Naive thymus-derived CD8-positive, alpha-beta T cell (primary cell): ENCODE measurements at places on chromosomes 3 and 15.

GRCh38 chr3:171436380-171436779, 23.8 kb downstream of the TNIK start:
- H3K4me1 ChIP-seq: peaks cover 64% of the 10 kb centered on the region
- no peak for DNase-seq
- peak overlapping the region; percentile 36 for H3K27ac ChIP-seq
- no peaks in the 10 kb centered on the region for H3K27me3 ChIP-seq

GRCh38 chr15:96053031-96053780, 277.3 kb upstream of the NR2F2 start:
- no peak for DNase-seq
- H3K4me1 ChIP-seq: peaks cover 10% of the 10 kb centered on the region
- H3K36me3 ChIP-seq: no peaks in the 10 kb centered on the region
- H3K4me3 ChIP-seq: peak overlapping the region; percentile 53
- H3K27me3 ChIP-seq: peaks cover 20% of the 10 kb centered on the region
- H3K27ac ChIP-seq: no peak overlapping the region

DNA sequence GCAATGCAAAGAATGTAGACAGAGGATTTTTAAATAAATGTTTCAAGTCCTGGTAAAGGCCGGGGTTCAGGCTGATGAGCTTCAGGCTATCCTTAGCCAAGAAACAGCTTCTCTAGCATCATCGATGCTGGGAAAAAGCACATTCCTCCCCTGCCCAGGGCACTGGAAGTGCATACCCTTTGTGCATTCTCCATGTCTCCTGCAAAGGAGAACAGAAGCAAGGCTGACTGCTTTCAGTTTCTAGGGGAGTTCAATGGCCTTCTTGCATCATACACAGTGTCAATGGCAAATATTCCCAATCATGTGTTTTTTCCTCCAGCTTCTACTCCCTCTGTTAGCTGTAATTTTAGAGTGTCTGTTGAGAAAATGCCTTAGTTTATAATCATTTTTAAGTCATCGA, 59.9 kb downstream of the GPR176 start:
- H3K4me1 ChIP-seq: no peaks in the 10 kb centered on the region
- no peak for DNase-seq
- peaks cover 3% of the 10 kb centered on the region for H3K36me3 ChIP-seq

- no peak overlapping the region for H3K4me3 ChIP-seq
- H3K4me1 ChIP-seq: peaks cover 2% of the 10 kb centered on the region
- H3K27ac ChIP-seq: no peak overlapping the region
- H3K27me3 ChIP-seq: no peaks in the 10 kb centered on the region
Measured at GRCh38 chr15:44775953-44776352, 39.6 kb downstream of the TRIM69 start.

- no peak for DNase-seq
- H3K4me3 ChIP-seq: no peak overlapping the region
Measured at GRCh38 chr15:33159726-33160453, 34.6 kb downstream of the FMN1 start.

- no peaks in the 10 kb centered on the region for H3K27me3 ChIP-seq
- no peak overlapping the region for H3K4me3 ChIP-seq
- no peak overlapping the region for H3K27ac ChIP-seq
- no peak for DNase-seq
Measured at GRCh38 chr3:146537603-146538002, 6.8 kb downstream of the PLSCR1 start.

DNA sequence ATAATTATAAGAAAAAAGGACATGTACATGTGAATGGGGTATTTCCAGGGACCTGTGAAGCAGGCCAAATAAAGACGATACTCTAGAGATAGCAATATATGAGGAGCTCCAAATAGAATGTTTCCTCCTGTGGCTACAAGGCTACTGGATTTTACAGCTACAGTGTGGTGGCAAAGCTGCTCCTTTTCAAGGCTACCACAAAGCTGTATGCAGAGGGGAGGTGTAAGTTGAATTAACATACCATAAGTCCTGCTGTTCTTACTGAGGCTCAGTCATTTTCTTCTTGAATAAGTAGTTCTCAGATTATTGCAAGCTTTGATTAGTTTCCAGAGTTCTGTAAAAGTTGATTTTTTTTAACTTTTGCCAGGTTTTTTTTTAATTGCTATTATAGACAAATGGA, 1184.6 kb upstream of the EPHA6 start:
- no peak overlapping the region for H3K27ac ChIP-seq
- no peaks in the 10 kb centered on the region for H3K36me3 ChIP-seq
- DNase-seq: no peak

DNA sequence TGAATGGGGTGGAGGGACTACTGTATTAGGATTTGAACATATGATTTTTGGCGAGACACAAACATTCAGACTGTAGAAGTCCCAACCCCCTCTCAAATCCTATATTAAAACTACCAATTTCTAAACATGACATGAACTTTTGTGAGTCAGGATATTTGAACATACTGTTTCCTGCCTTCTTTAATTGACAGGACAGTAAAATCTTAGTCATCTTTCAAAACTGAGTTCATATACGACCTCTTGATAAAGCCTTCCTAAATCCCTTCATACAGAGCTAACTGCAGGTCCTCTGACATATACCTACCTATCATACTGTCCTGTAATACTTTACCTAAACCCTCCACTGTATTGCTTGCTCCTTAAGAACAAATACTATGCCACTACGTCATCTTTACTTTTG, 23.5 kb downstream of the ALDH1A2 start:
- H3K27me3 ChIP-seq: peaks cover 32% of the 10 kb centered on the region
- no peak for DNase-seq
- no peak overlapping the region for H3K4me3 ChIP-seq
- no peaks in the 10 kb centered on the region for H3K36me3 ChIP-seq
- no peaks in the 10 kb centered on the region for H3K4me1 ChIP-seq

DNA sequence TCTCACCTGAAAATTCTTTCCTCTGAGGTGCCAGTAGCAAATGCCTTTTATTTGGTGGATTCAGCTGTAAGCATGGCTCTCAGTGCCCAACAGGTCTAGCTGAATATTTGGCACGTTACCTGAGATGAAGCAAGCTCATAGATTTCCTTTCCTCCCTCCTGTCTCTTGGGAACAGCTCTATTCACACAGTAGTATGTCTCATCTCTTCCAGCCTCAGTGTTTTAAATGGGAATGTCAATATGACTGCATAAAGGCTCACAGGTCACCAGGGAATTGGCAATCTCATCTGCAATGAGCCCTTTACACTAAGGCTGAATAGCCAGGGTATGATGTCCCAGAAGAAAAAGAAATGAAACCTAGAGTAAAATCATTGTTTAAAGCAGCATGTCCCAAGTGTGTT, 733.5 kb downstream of the NTRK3 start:
- DNase-seq: no peak
- no peaks in the 10 kb centered on the region for H3K4me1 ChIP-seq
- no peak overlapping the region for H3K4me3 ChIP-seq
- no peaks in the 10 kb centered on the region for H3K27me3 ChIP-seq
- H3K36me3 ChIP-seq: no peaks in the 10 kb centered on the region

- H3K36me3 ChIP-seq: no peaks in the 10 kb centered on the region
- no peak for DNase-seq
- no peaks in the 10 kb centered on the region for H3K4me1 ChIP-seq
- peaks cover 11% of the 10 kb centered on the region for H3K27me3 ChIP-seq
Measured at GRCh38 chr3:140146668-140147067, 211.7 kb downstream of the CLSTN2 start.

DNA sequence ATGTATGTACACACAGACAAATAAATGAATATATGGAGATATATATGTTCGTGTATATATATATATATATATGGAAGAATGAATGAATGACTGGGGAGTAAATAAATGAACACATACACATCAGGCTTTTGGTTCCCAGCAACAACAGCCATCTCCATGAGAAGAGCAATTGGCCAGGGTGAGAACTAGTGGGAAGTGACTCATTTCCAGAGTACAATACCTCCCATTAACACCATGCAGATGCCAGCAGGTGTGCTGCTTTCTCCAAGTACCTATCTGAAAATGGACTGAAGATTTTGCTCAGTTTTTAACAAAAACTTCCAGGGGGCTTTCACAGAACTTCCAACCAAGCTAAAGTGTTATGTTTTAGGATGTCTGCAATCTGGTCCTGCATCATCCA, 179.8 kb upstream of the SLC2A2 start:
- peaks cover 62% of the 10 kb centered on the region for H3K36me3 ChIP-seq
- H3K4me3 ChIP-seq: no peak overlapping the region
- H3K27ac ChIP-seq: no peak overlapping the region
- no peaks in the 10 kb centered on the region for H3K27me3 ChIP-seq
- H3K4me1 ChIP-seq: peaks cover 7% of the 10 kb centered on the region

GRCh38 chr3:139450159-139450558, 26.2 kb downstream of the RBP2 start:
- no peaks in the 10 kb centered on the region for H3K4me1 ChIP-seq
- DNase-seq: no peak
- H3K4me3 ChIP-seq: no peak overlapping the region
- H3K27me3 ChIP-seq: no peaks in the 10 kb centered on the region
- no peaks in the 10 kb centered on the region for H3K36me3 ChIP-seq

DNA sequence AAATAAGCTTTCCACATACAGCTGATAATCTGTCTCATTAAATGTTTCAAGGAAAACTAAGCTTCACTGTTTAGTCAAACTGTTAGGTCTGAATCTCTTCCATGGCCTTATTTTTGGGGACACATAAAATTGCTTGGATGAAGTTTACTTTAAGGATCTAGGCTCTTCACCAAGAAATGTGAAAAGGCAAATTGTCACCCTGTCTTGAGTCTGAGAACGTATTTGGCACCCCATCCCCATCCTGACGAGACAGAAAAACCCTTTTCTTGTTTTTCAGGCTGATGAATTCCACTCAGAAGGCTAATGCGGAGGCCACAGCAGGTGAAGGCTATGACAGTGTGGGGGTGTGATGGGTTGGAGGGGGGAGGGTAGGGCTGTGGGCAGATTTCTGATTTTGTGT, 226.6 kb downstream of the GREM1 start:
- H3K27me3 ChIP-seq: no peaks in the 10 kb centered on the region
- no peak for DNase-seq
- no peak overlapping the region for H3K27ac ChIP-seq

GRCh38 chr15:81097116-81097889, 36.8 kb upstream of the CFAP161 start:
- H3K36me3 ChIP-seq: no peaks in the 10 kb centered on the region
- peaks cover 18% of the 10 kb centered on the region for H3K4me1 ChIP-seq
- no peak for DNase-seq
- no peak overlapping the region for H3K4me3 ChIP-seq

GRCh38 chr3:173618703-173619102, 221.2 kb downstream of the NLGN1 start:
- no peaks in the 10 kb centered on the region for H3K27me3 ChIP-seq
- no peaks in the 10 kb centered on the region for H3K4me1 ChIP-seq
- H3K4me3 ChIP-seq: no peak overlapping the region
- H3K27ac ChIP-seq: no peak overlapping the region

DNA sequence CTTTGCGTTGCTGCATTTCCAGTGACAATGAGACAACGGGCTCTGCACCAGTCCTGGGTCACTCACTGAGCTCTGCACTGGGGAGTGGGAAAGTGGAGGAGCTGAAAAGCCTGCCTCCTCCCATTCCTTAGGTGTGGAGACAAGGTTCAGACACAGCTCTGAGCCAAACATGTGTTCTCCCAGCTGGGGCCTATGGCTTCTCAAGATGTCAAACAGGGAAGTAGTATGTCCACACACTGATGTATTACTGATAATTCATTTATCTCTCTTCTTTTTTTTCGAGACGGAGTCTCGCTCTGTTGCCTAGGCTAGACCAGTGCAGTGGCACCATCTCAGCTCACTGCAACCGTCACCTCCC, 90.2 kb upstream of the SLC4A7 start:
- no peaks in the 10 kb centered on the region for H3K4me1 ChIP-seq
- no peak overlapping the region for H3K27ac ChIP-seq
- H3K36me3 ChIP-seq: no peaks in the 10 kb centered on the region
- no peak overlapping the region for H3K4me3 ChIP-seq

- no peak overlapping the region for H3K4me3 ChIP-seq
- H3K36me3 ChIP-seq: peaks cover 2% of the 10 kb centered on the region
- no peak overlapping the region for H3K27ac ChIP-seq
- peaks cover 4% of the 10 kb centered on the region for H3K27me3 ChIP-seq
- DNase-seq: no peak
Measured at GRCh38 chr3:72152551-72153476, 367.9 kb upstream of the PROK2 start.

GRCh38 chr3:171718493-171719185, 91.6 kb downstream of the PLD1 start:
- H3K36me3 ChIP-seq: peaks cover 9% of the 10 kb centered on the region
- no peak for DNase-seq
- no peak overlapping the region for H3K27ac ChIP-seq

DNA sequence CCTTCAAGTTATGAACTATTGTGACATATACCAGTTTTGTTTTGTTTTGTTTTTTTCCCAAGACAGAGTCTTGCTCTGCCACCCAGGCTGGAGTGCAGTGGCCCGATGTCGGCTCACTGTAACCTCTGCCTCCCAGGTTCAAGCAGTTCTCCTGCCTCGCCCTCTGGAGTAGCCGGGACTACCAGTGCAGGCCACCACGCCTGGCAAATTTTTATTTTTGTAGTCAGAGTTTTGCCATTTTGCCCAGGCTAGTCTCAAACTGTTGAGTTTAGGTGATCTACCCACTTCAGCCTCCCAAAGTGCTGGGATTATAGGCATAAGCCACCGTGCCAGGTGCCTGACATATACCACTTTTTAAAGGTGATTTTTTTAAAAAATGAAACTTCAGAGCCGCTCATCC, 74.6 kb downstream of the ARRDC4 start:
- H3K36me3 ChIP-seq: no peaks in the 10 kb centered on the region
- no peak for DNase-seq
- H3K27ac ChIP-seq: no peak overlapping the region

- H3K4me3 ChIP-seq: peak overlapping the region; percentile 84
- peaks cover 10% of the 10 kb centered on the region for H3K27me3 ChIP-seq
- peak overlapping the region; percentile 63 for H3K27ac ChIP-seq
- no peaks in the 10 kb centered on the region for H3K36me3 ChIP-seq
- peak; percentile 10 for DNase-seq
- H3K4me1 ChIP-seq: peaks cover 13% of the 10 kb centered on the region
Measured at GRCh38 chr15:82646250-82647044, 716 bp downstream of the CPEB1 start.

GRCh38 chr15:70127288-70127746, 29.6 kb upstream of the TLE3 start:
- no peak overlapping the region for H3K27ac ChIP-seq
- no peaks in the 10 kb centered on the region for H3K36me3 ChIP-seq
- H3K4me3 ChIP-seq: no peak overlapping the region
- no peak for DNase-seq
- H3K27me3 ChIP-seq: peaks cover 6% of the 10 kb centered on the region
- H3K4me1 ChIP-seq: no peaks in the 10 kb centered on the region

DNA sequence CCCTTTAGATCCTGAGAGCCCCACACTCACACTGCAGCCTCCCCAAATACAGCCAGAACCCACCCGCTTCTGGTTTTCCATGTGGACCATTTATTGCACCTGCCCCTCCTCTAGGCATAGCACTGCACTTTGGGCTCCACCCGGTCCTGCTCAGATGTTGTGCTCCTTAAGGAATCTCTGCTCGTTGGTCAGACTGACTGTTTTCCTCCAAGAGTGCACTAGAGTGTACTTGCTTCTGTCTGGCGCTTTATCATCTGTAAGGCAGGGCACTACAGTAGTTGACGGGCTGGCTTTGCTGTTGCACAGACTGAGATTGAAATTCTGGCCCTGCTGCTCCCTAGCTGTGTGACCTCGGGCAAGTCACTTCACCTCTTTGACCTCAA, 124.1 kb downstream of the CACNA1D start:
- H3K4me1 ChIP-seq: no peaks in the 10 kb centered on the region
- peaks cover 23% of the 10 kb centered on the region for H3K27me3 ChIP-seq
- H3K36me3 ChIP-seq: no peaks in the 10 kb centered on the region
